ENCODE measurements at places on chromosomes 2 and 18.
A peak's percentile ranks its signal among the peaks of the same experiment; 100 is the strongest.

DNA sequence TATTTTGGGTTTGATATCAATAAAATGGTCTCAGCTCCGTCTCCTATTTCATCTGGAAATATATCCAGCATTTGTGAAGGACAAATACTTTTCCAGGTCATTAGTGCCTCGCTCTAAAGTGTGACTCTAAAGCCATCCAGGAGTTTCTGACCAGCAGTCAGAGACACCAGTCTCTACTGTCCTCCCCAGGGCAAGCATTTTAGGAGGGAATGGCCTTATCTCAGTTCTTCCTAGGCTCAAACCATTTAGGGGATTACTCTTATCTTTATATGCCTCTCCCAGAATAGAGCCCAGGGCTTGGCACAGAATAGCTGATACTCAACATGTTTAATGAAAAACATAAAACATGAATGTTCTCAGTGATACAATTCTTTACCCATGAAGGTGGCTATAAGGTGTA, 187.6 kb downstream of the NAPG start:
- no peak for DNase-seq

GRCh38 chr2:203492965-203493364, 42.1 kb downstream of the RAPH1 start:
- DNase-seq, result no peak

DNA sequence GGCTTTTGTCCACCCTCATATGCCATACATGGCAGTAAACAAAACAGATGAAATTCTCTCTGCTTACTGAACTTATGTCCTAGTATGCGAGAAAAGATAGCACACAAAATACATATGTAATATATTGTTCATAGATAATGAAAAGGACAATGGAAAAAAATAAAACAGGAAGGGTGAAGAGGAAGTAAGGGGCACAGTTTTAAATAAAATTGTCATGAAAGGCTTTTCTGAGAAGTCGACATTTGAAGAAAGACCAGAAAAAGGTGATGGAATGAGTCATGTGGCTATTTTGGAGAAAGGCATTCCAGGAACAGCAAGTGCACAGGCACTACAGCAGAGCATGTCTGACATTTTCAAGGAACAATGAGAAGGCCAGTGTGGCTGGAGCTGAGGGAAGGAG, 56.4 kb downstream of the KCNH7 start:
- no peak for DNase-seq

GRCh38 chr2:240365971-240366471, 69.4 kb upstream of the GPC1 start:
- DNase-seq, result no peak

- DNase-seq, result no peak
Observed at GRCh38 chr2:44104855-44105271, 63.8 kb upstream of the PPM1B start.

DNA sequence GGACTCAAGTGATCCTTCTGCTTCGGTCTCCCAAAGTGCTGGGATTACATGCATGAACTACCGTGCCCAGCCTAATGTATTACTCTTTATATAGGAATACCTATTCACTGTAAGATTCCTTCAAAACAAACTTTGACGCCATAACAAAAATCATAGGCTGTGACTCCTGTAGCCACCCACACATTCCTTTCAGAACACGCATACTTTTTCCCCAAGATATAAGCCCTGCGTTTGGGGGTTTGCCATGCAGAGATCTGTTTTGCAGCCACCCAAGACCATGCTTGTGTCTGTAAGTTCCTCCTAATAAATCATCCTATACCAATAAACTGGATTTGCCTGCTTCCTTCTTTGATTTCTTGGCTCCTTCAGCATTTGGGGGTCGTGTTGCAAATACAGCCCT, 46.0 kb upstream of the STON1 start:
- DNase-seq, result no peak

DNA sequence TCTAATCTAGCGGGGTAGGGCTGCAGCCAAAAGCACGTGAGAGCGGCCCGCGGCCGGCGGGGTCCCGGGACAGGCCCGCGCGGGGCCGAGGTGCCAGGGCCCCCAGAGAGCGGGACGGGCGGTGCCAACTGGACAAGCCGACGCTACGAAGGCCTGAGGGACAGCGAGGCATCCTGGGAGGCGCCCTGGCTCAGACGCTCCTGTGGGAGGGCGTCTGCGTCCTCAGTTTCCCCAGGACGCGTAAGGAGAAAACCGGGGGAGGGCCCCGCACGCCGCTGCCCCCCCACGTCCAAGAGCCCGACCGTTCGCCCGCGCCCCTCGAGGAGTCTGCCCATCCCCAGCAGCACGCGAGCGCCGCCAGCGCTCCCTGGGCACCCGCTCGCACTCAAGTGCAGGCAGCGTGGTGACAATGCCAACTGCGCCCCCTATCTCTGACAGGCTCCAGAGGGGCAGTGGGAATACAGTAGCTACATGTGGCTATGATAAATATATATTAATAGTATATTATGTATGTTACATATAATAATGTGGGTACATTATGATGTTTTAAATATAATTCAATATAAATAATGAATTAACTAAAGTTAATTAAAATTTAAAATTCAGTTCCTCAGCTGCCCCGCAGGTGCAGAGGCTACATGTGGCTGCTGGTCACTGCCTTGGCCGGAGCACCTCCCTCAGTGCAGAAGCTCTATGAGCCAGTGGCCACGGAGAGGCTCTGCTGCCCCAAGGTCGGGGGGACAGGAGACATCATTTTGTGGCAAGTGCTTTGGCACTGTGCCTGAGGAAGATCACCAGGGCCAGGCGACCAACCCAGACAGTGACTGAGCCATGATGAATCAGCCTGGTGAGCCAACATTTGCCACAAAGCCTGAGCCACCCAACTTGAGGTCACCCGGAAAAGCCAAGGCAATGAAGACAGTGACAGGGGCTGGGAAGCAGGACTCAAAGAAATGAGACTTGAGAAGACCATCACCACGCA, 5.5 kb upstream of the SFT2D3 start:
- peak; percentile 77 for DNase-seq

GRCh38 chr2:66198873-66199272, 236.1 kb upstream of the MEIS1 start:
- DNase-seq, result no peak

- no peak for DNase-seq
Observed at GRCh38 chr18:63590966-63591695, 4.0 kb downstream of the SERPINB13 start.

GRCh38 chr2:43221124-43221762, 5.2 kb downstream of the ZFP36L2 start:
- DNase-seq, result peak; percentile 92

DNA sequence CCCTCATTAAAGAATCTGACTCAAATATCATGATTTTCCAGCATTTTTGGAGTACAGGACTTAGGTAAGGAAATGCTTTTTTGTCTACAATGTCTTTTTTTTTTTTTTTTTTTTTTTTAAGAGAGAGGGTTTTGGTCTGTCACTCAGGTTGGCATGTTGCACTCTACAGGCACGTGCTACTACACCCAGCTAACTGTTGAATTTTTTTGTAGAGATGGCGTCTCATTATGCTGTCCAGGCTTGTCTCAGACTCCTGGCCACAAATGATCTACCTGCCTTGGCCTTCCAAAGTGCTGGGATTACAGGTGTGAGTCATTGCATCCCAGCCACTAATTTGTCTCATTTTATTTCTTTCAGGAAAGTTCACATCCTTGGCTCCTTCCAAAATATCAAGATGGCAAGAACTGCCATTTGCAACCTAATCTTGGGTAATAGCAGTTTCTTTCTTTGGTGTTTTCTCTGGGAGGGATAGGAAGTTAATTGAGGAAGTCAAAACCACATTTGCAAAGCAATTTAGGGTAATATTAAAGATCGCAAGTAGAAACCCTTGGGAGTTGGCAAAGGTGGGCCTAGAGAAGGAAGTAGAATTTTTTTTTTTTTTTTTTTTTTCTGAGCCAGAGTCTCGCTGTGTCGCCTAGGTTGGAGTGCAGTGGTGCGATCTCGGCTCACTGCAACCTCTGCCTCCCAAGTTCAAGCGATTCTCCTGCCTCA, 15.5 kb downstream of the PNO1 start:
- DNase-seq, result peak; percentile 86

- DNase-seq, result no peak
Observed at GRCh38 chr2:119174993-119175347, 16.4 kb upstream of the C1QL2 start.

DNA sequence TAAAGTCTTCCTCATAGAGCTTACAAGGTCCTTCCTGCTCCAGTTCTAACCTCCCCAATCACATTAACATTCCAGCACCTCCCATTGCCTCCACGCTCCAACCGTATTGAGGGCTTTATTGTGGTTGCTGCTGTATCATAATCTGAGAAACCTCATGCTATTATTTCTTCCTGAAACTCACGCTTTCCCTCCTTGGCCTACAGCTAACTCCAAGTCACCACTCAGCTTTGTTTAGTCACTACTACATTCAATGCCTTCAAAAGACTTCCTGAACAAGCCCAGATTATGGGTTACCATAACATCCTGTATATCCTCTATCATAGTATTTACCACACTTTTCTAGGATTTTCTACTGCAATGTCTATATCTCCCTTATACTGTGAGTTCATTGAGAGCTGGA, 230.4 kb downstream of the IKZF2 start:
- DNase-seq, result peak; percentile 17

DNA sequence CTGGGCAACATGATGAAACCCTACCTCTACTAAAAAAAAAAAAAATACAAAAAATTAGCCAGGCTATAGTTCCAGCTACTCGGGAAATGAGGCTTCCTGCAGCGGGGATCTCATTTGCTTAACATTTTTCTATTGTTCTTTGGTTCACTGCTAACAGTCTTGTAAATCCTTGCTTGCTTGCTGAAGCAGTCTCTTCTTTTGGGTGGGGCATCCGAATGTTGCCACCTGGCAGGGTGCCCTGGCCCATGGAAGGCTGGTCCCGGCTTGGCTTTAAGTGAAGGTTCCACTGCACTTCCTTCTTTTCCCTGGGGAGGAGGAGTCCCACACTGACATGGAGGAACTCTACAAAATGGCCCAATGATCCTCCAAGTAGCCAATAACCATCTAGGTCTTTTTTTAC, 6.0 kb upstream of the ANKRD29 start:
- DNase-seq, result no peak

GRCh38 chr18:76679259-76679658, 143.1 kb upstream of the ZNF236 start:
- DNase-seq, result no peak

DNA sequence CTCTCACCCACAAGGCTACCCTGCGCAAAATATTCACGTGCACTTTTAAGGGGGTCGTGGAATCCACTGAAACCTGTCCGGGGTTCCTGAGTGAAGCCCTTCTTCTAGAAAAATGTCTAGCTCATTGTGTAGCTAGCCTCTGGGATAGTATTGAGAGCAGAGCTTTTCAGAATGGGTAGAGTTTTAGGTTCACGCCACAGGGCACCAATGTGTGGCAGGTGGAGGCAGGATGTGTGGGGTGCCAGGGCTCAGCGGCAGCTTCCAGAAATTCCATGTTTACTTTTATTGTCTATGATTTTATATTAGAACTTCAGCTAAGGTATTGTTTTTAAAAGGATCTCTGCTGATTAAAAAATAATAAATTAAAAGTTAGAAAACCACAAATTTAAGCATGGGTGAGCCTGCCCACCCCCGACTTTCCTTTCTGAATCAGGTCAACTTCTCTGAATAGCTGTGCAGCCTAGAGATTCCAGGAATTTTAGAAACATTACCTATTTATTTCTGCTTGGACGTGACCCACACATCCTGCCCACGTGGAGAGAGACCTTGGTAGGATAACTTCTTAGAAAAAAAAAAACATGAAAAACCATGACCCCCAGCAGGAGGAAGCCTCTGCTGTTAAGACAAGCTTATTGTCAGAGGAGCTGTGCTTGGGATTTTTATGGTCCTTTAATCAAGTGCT, 163.7 kb downstream of the CTIF start:
- no peak for DNase-seq

GRCh38 chr2:60025496-60025895, 528.0 kb downstream of the BCL11A start:
- DNase-seq, result no peak

GRCh38 chr2:129499747-129500146, 479.7 kb upstream of the RAB6C start:
- peak; percentile 9 for DNase-seq

DNA sequence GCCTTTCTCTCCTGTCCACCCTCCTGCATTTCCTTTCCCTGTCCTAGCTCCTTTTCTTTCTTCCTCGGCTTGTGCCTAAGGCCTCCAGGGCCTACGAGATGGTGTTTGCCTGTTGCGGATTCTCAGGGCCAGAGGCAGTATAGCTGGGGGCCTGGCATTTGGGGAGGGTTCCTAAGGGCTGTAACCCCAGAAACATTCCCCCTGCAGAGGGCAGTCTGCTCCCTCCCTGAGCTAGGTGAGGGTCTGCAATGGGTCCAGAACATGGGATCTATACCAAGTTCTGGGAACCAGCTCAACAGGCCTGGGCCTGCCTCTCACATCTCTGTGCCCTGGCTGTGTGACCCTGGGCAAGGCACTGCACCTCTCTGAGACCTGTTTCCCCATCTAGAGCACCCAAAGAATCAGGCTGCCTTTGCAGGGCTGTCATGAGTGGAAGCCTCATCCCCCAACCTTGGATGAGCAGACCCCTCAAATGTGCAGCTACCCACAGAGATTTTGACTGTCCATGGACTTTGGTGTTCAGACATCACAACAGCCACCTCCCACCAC, 97.5 kb downstream of the GLI2 start:
- no peak for DNase-seq

GRCh38 chr2:33047939-33048338, 101.2 kb downstream of the LTBP1 start:
- DNase-seq, result no peak

GRCh38 chr2:207051385-207051965, 112.2 kb downstream of the CPO start:
- DNase-seq, result peak; percentile 30

DNA sequence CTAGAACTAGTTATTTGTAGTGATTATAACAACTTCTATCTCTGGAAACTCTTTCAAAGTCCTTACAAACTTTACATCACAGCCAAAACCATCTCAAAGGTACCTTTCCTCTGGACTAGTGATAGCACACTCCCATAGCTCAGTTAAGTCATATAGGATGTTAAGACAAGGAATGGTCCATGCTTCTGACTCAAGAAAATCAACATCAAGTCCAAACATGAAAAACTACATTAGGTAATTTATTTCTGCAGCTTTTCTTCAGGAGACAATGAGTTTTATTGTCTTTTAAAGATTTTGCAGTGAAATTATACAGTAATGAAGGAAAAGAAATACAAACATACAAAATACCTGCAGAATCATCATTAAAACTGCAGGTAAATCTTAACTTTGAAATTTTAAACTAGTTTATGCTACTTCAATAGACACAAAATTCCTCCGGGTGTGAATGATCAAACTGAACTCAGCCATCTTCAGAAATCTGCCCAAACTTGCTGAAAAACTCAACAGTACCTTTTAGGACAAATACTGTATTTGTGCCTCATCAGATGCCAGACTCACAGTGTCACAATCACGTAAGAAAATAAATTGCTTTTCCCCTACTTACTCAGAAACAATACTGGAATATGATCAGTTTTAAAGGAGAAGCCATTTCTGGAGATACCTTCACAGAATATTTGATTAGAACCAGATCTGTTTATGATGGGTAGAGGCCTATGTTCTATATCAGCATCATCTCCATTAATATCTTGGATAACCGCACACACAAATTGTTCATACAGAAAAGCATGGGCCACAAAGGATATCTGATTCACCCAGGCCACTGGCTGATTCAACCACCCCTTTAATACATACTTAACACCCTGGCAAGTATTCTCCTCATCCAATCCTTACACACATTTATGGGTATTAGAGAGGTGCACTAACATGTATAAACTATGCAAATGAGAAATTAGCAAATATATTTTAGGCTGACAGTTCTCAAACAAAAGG, 2.6 kb downstream of the TMEM131 start:
- no peak for DNase-seq
